ENCODE measurements at places on chromosomes 2 and 18. TPM values are rescaled to one million over a fixed set of nuclear protein-coding genes. Genes with fewer than 3 reads are reported as not detected.

DNA sequence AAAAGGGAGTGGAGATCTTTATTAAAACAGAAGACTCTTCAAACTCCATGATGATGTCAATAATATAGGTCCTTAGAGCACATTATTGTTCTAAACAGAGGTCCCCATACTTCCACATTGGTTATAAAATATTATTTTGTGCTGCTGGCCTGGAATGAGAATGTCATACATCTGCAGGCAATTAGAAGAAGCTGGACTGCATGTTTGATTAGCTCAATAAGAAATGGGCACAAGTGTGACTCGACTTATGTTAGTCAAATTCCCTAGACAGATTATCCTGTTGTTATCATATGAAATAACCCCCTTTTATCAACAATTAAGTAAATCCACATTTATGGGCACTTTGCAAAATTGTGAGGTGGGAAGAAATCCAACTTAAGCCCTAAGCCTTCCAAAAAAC lies 8.8 kb downstream of the EFEMP1 start:
- no peak for DNase-seq

- peak; percentile 82 for DNase-seq
These were observed 338.8 kb downstream of the AGPS start for GRCh38 chr2:177731384-177731783.

GRCh38 chr18:6595666-6596065 lies 133.8 kb upstream of the ARHGAP28 start:
- DNase-seq: no peak

- DNase-seq: no peak
These were observed 24.0 kb upstream of the COLEC12 start for GRCh38 chr18:524466-524865.

Gene UGT1A7
- not detected for total RNA-seq

Gene C2orf78
- total RNA-seq: 0.09 TPM

DNA sequence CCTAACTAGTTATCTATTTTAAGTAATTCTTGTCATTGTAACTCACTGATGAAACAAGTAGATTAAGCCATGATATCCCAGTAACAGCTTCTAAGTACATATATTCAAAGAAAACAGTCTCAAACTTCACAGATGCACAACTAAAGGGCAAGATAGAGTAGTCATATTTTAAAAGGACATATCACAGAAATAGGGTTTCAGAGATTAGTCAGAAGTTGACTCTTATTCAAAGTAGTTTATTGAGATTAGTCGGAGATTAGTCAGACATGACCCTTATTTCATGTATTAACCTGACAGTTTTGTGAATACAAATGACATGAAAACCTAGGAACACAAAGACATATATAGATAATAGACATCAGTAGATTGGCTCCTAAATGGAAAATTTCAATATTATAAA lies 15.9 kb upstream of the CHAC2 start:
- no peak for DNase-seq

GRCh38 chr2:37105150-37105549 lies 20.8 kb downstream of the GPATCH11 start:
- peak; percentile 43 for DNase-seq

DNA sequence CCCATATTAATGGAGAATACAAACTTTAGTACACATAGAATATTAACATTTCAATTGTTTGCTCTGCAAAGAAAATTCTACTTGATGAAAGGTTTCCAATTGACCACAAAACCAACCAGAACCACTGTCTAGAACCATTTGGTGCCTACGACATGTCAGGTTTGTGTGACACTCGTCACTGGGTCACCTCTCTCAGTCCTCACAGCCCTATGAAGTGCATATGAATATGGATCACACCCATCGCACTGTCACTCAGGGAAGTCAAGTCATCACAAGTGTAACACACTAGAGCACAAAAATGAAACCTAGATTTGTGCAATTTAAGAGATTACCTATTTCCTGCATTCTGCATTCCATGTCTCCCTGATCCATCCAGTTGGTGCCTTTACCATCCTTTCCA lies 43.7 kb downstream of the PTPN2 start:
- DNase-seq: no peak

Data from H9 (cell line).